ENCODE measurements at places on chromosomes 1 and 21. TPM values are rescaled to one million over a fixed set of nuclear protein-coding genes. Genes with fewer than 3 reads are reported as not detected.
A peak's percentile ranks its signal among the peaks of the same experiment; 100 is the strongest.

The GJA8 gene
- not detected for total RNA-seq

DNA sequence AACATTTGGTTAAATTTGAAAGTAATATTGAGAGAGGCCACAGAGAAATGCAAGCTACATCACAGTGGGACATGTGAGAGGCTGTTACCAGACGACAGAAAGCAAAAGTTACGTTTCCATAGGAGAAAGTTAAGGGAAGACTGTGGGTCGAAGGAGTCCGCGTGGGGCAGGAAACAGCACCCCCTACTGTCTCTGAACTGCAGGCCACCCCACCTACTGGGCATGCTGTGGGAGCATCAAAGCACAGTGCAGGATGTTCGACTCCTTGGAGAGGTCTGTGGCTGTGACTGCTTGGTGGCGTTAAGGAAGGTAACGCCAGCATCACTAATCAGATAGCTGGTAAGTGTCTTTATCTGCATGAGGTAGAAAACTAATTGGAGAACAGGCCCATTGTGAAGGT lies 123.9 kb downstream of the PTBP2 start:
- no peak for DNase-seq

The CALML6 gene
- total RNA-seq: not detected

DNA sequence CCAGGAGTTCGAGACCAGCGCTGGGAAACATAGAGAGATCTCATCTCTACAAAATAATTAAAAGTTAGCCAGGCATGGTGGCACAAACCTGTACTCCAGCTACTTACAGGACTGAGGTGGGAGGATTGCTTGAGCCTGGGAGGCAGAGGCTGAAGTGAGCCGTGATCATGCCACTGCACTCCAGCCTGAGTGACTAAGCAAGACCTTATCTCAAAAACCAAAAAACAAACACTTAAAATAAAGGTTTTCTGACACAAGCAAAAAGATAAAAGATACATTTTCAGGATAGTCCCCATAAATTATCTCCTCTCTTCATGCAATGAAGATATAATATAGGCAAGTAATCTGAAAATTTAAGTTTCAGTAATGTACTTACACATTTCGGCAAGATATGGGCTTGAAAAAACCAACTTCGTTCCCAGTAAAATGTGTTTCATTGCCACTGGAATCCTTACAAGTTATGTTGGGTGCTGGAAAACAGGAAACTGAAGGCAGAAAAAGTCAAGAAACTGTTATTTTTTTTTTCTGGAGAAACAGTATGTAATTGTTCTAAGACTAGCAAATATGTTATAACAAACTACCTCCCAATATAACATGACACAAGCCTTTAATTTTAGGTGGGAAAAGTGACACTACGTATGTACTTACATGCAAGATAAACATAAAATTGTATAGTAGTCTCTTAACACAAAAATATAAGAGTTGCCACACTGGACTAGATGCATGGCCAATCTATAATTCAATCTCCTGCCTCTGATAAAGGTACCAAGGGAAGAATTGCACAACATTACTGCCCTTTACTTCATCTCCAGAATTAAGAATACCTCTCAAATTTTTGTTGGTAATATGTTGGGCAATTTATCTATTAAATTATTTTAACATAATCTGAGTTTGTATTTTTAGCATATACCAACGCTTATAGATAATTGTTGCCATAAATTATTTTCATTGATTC lies 15.7 kb downstream of the TM2D1 start:
- DNase-seq: peak; percentile 31

DNA sequence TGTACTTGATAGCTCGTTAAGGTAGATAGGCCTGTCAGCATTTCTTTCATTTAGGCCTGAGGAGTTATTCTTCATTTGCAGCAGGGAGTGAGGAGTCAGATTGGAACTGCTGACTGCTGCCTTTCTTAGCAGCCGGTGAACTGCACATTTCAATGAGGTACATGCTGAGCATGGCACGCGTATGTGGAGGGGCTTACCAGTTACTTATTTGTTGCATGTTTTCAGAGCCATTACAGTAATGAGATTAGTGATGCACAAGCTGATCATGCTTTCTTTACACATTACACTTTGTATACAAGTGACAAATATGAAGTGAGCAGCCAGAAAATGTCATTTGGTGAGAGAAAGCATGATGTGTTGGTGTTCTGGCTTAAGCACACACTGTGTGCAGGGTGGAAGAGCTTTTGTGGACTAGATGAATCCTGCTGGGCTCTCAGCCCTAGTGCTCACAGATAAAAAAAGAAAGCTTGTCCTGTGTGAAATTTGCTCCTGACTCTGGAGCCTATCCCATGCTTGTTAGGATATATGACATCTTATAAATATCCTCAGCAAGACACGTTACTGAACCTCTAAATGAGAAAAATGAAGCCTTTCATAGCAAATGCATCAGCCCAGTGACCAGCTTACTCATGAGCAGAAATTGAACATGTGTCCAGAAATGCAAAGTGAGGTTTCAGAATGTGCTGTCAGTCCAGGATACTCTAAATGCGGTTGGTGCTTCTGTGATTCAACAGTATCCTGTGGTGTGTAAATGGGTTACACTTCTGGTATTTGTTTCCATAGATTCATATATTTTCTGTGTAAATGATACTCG lies 574.7 kb upstream of the ADGRL2 start:
- no peak for DNase-seq

GRCh38 chr1:116571215-116571919 lies 541 bp upstream of the CD58 start:
- no peak for DNase-seq

- DNase-seq: no peak
Observed at GRCh38 chr1:216416488-216416887, 6.8 kb downstream of the USH2A start.

The SAMSN1 gene
- not detected for total RNA-seq

- peak; percentile 67 for DNase-seq
Observed at GRCh38 chr1:15543589-15544568, 17.2 kb downstream of the DNAJC16 start.

The S100B gene
- total RNA-seq: not detected

The SELP gene
- not detected for total RNA-seq

DNA sequence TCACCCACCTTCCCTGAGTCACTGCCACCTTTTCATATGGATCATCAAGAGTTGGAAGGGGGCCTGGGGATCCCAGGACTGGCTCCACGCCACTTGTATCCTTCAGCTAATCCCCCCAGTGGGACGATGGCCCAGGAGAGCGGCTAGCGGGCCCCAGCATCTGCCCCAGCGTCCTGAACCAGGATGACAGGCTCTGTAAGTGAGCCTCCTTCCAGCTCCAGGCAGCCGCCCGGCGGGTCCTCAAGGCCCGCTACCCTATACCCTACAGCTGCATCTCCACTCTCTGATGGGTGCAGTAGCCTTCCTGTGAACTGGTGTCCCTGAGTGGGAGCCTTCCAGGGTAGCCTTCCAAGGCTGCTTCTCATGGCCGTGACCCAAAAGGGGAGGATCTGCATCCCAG lies 183.1 kb downstream of the ATG4C start:
- no peak for DNase-seq

The KAZN gene
- total RNA-seq: 5.6 TPM

GRCh38 chr1:156746406-156746727 lies 5.1 kb downstream of the HDGF start:
- no peak for DNase-seq

The PCBP3 gene
- total RNA-seq: 2.5 TPM

The PDE4B gene
- total RNA-seq: 15.6 TPM

The SPATA21 gene
- total RNA-seq: not detected

The S100A7A gene
- total RNA-seq: not detected

GRCh38 chr1:239232921-239233320 lies 153.4 kb upstream of the CHRM3 start:
- DNase-seq: no peak

The ATP1A4 gene
- total RNA-seq: not detected

The NMNAT2 gene
- 0.56 TPM for total RNA-seq

DNA sequence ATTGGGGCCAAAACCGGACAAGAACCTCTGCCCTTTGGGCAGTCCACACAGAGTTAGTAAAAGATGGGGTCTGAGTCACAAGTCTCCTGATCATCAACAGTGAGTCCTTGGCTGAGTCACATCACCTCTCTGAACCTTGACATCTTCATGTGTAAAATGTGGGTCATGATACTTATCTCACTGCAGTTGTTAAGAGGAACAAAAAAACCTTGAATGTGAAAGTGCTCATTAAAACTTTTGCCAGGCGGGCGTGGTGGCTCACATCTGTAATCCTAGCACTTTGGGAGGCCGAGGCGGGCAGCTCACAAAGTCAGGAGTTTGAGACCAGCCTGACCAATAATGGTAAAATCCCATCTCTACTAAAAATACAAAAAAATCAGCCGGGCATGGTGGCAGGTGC lies 15.7 kb downstream of the S100A16 start:
- DNase-seq: peak; percentile 86

DNA sequence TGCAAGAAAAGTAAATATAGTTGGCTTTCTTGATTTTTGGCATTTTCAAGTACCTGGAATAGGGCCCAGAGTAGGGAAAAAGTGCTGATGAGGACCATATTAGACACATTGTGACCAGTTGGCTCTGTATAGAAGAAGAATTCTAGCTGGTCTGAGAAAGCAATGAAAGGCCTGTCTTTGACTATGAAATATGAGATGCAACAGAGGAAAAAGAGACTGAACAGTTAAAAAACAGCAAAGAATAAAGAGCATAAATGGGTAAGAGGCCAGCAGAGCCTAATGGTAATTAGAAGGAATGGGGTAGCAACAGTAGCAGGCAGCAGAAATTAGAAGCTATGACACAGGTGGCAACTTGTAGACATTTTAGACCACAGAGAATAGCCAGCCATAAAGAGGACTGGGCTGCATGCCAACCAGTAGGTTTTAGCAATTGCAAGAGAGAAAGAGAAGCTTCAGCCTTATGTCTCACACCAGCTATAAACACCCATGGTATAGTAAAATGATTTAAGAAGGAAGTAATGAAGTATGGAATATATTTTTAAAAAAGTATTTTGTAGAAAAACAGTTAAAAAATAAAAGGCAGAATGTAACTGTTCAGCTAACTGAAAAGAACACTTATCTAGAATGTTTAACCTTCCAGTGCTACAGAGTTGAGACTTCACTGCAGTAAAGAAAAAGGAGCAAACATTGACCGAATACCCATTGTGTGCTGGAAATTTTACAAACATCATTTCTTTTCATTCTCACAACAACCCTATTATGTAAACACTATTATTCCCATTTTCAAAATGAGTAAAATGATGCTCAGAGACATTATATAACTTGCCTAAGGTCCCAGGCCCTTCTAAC lies 114.1 kb downstream of the LHX4 start:
- DNase-seq: peak; percentile 47

GRCh38 chr21:41213021-41213420 lies 45.1 kb downstream of the BACE2 start:
- no peak for DNase-seq

DNA sequence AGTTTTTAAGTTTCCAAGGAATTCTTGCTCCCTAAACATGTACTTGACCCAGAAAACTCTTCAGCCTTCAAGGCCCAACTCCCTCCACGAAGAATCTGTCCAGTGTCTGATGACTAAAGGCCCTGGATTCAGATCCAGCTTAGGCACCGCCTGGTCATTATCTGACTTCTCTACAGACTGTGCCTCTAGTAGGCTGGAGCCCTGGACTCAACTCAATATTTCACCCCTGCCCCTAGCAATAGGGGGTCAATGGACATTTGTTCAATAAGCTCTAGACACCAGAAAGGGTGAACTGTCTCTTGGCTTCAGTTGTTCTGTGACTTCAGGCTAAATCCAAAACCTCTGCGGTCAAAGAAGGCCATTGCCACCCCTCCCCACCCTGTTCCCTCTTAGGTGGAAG lies 34.5 kb downstream of the NUAK2 start:
- DNase-seq: no peak

The C1orf87 gene
- not detected for total RNA-seq

The CENPF gene
- 51.8 TPM for total RNA-seq

The NKAIN1 gene
- total RNA-seq: under 0.01 TPM

DNA sequence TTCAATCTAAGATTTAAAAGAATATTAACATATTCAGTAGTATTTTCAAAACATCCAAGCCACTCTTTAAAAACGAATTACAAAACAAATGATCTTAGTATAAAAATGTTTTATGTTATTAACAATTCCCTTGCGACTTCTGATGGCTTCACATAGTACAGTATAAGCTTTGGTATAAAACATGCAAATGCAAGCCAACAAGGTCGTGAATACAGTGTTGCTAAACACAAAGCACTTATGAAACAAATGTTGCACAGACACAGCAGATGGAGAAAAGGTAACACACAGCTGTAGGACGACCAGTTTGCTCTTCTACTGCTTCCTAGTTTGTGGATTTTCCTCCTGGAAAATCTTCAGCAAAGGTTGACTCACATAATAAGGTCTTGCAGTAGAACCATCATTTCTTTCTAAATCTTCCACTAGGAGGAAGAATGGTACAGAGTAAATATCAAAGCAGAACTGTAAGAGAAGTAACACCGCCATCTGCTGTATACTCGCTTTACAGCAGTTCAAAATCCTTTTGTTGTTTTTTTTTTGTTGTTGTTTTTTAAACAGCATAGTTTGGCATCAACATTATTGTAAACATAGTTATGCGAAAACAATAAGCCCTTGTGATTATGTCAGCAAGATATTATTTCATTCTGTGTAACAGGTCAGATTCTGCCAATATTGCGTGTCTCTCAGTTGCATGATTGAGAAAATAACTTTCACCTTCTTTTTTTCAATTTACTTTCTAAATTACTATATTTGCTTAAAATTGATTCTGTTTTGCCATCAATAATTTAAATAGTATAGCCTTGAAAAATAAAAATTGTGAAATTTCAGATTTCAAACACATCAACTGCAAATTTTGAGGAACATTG lies 69.5 kb downstream of the LHX8 start:
- DNase-seq: peak; percentile 47

The TCHH gene
- not detected for total RNA-seq

DNA sequence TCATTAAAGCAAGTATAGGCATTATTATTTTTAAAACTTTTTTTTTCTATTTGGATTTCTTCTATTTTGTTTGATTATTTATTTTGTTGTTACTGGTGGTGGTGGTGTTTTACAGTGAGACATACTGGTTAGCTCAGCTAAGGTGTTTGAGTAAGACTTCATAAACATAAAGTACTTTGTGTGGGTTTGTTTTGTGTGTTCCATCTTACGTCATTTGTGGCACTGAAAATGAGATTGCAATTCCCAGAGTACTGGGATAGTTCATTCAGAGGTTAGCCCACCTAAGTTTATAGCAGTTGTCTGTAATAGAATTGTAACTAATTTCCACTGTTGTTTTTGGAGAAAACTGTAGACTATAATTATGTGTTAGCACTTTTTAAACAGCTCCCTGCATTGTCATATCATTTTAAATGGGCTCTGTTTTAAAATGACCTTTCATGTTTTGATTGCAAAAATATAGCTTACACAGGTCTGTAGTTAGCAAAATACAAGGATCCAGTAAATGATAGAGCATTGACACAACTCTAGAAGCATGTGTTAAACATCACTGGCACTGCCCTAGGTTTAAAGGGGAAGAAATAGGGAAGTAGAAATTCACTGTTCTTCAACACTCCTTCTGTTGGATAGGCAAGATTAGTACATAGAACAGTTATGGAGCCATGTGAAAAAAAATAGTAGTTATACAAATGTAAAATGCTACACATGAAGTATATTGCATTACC lies 171.7 kb downstream of the NFIA start:
- DNase-seq: no peak

DNA sequence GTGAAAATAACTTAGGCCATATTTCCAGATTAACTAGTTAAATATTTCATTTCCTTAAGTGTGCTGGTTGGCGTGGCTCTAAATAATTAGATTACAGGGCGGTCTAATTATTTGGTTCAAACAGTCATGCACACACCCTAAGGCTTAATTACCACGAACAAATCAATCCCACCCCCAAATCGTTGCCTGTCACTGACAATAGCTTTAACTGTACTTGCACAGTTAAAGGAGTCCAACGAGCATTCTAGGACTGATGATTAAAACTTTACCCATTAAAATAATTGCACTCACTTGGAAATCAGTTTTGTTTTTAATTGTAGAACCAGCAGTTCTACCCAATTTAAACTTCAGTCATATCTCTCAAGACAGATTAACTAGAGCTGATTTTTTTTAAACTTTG lies 1.5 kb upstream of the POU2F1 start:
- no peak for DNase-seq
